ENCODE measurements at places on chromosomes 11 and 22.

GRCh38 chr11:2963761-2964160 is 28.4 kb downstream of the NAP1L4 start:
- no peak for DNase-seq

GRCh38 chr11:112784323-112785073 is 176.7 kb upstream of the NCAM1 start:
- no peak for DNase-seq

DNA sequence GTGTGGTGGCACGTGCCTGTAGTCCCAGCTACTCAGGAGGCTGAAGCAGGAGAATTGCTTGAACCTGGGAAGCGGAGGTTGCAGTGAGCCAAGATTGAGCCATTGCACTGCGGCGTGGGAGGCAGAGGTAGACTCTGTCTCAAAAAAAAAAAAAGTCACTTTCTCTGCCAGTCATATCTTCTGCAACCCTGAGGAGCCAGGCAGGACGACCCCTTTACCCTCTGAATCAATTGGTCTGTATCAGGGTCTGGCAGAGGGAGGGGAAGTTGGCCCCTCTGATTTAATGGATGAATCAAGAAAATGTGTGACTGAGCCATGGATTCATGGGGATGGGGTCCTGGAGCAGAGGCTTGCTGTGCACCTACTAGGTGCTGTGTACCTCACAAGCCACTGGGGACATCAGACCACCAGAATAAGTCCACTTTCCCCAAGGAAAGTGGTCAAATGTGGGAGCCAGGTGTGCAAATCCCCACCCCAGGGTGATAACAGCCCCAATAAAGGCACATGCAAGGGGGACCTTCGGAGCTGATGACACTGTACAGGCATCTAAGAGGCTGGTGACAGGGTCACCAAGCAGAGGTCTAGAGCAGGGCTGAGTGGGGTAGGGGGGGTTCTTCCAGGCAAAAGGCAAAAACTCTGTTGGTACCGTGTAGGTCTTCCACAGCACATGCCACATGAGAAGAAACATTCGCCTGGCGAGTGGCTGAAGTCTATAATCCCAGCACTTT is 29.0 kb downstream of the TXN2 start:
- DNase-seq = no peak

DNA sequence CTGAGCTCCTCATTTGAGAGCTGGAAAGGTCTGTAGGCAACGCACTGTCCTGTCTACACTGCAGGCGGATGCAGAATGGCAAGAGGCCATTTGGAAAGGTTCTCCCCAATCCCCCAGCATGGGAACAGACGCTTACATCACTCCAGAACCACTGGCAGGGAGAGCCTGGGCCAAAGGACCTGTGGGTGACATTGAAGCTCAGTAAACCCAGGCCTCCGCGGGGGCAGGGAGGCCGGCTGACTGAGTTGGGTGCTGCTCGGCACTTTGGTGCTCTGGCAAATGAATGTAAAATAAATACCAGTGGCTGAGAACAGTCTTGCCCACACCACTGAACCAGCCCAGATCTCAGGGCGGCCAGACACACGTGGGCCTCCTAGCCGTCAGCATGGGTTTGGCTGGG is 22.4 kb downstream of the TOM1 start:
- DNase-seq = no peak

- no peak for DNase-seq
These were observed 1155.1 kb downstream of the FAM181B start for GRCh38 chr11:81578571-81578970.
